Fibroblast of skin of left quadriceps (primary cell): ENCODE measurements at places on chromosomes 13 and 19.
A peak's percentile ranks its signal among the peaks of the same experiment; 100 is the strongest.

DNA sequence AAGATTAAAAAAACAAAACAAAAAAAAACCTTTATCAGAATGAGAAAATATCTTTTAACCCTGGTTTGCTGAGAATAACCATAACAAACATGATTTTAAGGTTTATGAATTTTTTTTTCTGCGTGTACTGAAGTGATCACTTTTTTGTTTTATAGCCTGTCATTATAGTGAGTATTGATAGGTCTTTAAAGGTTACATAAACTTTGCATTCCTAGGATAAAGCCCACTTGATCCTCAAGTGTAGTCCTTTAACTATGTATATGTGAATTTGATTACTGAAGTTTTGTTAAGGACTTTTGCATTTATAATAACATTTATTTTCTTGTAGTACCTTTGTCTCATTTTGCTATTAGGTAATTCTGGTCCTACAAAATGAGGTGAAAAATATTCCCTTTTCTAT lies 709.8 kb upstream of the PCDH20 start:
- DNase-seq: no peak

- no peak for DNase-seq
Observed at GRCh38 chr13:112881656-112882554, 87.1 kb upstream of the MCF2L start.

DNA sequence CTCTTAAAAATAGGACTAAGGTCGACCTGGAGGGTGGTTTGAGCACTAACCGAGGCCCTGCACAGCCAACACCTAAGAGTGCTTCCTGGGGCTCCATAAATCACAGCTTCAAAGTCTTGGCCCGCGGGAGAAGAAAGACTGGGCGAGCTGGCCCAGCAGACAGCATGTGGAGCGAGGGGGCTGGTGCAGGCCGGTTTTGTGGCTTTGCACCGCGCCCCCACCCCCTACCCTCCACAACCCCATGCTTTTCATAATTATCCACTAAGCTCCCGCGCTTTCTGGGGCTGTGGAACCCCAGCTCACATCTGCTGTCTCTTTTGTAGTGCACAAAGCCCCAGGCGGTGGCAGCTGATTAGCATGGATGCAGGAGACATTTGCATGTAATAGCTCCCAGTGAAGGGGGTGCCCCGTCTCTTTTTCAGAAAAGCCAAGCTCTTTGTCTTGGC lies 17.1 kb downstream of the CARM1 start:
- DNase-seq: no peak

DNA sequence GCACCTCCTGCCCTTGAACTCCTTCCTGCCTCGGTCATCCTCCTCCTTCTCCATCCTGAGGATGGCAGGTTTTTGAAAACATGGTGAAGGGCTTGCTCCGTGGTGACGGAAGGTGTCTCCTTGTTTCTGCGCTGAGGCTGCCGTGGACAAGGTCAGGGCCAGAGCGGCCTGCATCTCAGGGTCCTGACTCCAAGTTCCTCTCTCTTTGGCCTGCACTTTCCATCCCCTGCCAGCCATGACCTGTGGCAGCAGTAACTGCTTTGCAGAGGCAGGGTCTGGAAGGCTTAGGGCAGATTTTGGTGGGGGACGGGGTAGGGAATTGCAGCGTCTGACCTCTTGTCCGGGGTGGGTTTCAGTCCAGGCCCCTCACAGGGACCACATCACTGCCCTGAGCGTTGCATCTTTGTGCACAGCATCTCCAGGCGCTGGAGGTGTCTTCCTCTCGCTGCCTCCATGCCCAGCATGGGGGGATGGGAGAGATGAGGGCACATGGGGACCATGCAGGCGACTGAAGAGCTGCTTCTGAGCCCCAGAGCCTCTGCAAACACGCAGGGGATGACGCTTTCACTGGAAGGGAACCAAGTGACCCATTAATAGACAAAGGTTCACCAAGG lies 216.8 kb downstream of the TEX29 start:
- no peak for DNase-seq

GRCh38 chr13:111210544-111211469 lies 95.7 kb downstream of the ARHGEF7 start:
- peak; percentile 84 for DNase-seq

GRCh38 chr13:108306860-108307259 lies 37.3 kb downstream of the TNFSF13B start:
- DNase-seq: no peak

- no peak for DNase-seq
Observed at GRCh38 chr13:78383071-78383484, 220.3 kb downstream of the POU4F1 start.

GRCh38 chr13:111337206-111337605 lies 16.8 kb downstream of the TEX29 start:
- peak; percentile 93 for DNase-seq
